Right lobe of liver (tissue), 6 donors: ENCODE measurements at places on chromosomes 12 and 14. TPM values are rescaled to one million over a fixed set of nuclear protein-coding genes. Genes with fewer than 3 reads are reported as not detected.

GRCh38 chr12:43332977-43333640 lies 218.9 kb downstream of the ADAMTS20 start:
- H3K36me3 ChIP-seq, result no peaks in the 10 kb centered on the region
- no peaks in the 10 kb centered on the region for H3K27me3 ChIP-seq
- no peak for DNase-seq
- no peaks in the 10 kb centered on the region for H3K4me1 ChIP-seq
- H3K4me3 ChIP-seq, result no peak overlapping the region

The GPR162 gene
- total RNA-seq, result 3.1 TPM

- H3K4me3 ChIP-seq, result no peak overlapping the region
- no peaks in the 10 kb centered on the region for H3K27me3 ChIP-seq
- no peaks in the 10 kb centered on the region for H3K4me1 ChIP-seq
- no peak overlapping the region for H3K27ac ChIP-seq
- DNase-seq, result no peak
- peaks cover 11% of the 10 kb centered on the region for H3K36me3 ChIP-seq
Measured at GRCh38 chr12:12975322-12976077, 23.5 kb upstream of the GPRC5D start.

The CORO1C gene
- total RNA-seq, result 36.6 TPM

DNA sequence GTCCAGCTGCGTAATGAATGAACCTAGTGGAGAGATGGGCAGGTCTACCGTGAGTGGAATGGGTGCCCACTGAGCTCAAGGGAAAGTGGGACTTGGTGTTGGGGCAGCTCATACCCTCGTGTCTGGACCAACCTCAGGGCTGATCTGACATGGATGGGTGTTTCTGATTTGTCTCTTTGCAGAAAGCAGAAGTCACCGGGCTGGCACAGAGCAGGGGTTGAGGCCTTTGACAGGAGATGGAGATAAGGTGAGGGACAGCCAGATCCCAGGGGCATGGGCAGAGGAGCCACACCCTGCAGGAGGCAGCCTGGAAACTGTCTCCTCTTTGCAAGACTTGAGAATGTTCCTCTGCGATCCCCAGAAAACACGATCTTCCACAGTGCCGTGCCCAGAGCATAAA lies 20.9 kb upstream of the PPP1CC start:
- no peak overlapping the region for H3K27ac ChIP-seq
- H3K36me3 ChIP-seq, result no peaks in the 10 kb centered on the region
- H3K4me3 ChIP-seq, result no peak overlapping the region
- no peaks in the 10 kb centered on the region for H3K4me1 ChIP-seq
- no peaks in the 10 kb centered on the region for H3K27me3 ChIP-seq

The KRT74 gene
- not detected for total RNA-seq

DNA sequence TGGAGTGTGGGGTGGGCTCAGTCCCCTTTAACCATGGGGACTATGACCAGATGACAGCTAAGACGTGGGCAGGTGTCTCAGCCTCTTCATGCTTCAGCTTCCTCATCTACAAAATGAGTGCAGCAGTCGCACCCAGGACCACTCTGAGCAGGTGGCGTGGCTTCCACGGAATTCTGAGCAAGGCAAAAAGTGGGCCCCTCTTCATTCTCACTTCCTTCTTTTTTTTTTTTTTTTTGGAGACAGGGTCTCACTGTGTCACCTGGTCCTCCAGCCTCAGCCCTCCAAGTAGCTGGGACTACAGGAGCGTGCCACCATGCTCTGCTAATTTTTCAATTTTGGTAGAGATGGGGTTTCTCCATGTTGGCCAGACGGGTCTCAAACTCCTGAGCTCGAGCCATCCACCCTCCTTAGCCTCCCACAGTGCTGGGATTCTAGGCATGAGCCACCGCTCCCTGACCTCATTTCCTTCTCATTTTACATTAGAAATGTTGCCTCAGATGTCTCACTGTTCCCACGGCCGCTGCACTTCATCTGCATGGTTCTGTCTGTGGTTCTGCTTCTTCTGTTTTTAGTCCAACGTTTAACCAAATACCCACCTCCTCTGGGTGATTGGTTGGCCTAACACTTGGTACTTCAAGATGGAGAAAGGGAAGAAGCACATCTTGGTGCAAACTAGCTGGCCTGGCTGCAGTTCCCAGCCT lies 41.3 kb upstream of the BCL7A start:
- no peaks in the 10 kb centered on the region for H3K36me3 ChIP-seq
- H3K27me3 ChIP-seq, result no peaks in the 10 kb centered on the region
- H3K4me1 ChIP-seq, result no peaks in the 10 kb centered on the region
- DNase-seq, result no peak
- H3K27ac ChIP-seq, result no peak overlapping the region

The IL23A gene
- total RNA-seq, result not detected

The OR10P1 gene
- not detected for total RNA-seq

- no peaks in the 10 kb centered on the region for H3K4me1 ChIP-seq
- H3K27me3 ChIP-seq, result no peaks in the 10 kb centered on the region
- H3K4me3 ChIP-seq, result no peak overlapping the region
- no peak for DNase-seq
- H3K27ac ChIP-seq, result no peak overlapping the region
- no peaks in the 10 kb centered on the region for H3K36me3 ChIP-seq
Measured at GRCh38 chr14:49997991-49998390, 105.1 kb downstream of the ARF6 start.

- H3K27ac ChIP-seq, result no peak overlapping the region
- no peaks in the 10 kb centered on the region for H3K4me1 ChIP-seq
- no peak overlapping the region for H3K4me3 ChIP-seq
Measured at GRCh38 chr14:71803539-71804260, 128.5 kb upstream of the RGS6 start.

DNA sequence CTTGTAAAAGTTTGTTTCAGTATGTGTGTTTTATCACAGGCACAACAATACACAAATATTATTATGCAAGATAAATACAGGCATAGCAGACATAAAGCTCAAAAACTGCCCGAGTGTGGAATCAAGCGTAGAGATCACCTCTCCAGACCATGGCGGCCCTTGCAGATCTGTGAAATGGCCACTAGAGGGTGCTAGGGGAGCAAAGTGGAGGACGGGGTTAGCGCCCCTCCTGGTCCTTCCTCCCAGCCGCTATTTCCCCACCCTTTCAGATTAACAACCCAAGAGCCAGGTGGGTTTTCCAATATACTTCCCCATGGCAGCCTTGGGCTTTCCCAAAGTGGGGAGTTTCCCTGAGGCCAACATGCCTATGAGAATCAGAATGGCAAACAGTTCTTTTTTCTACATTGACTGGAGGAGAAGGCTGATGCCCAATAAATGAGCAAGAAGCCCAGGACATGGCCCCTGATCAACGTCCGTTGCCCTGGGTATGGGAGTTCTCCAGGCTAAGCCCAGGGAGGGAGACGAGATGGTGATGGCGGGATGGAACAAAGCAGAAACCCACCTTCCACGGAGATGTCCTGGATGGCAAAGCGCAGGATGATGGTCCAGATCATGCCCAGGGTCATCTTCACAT lies 67.4 kb downstream of the ACTN1 start:
- peaks cover 32% of the 10 kb centered on the region for H3K36me3 ChIP-seq
- DNase-seq, result no peak
- H3K27ac ChIP-seq, result no peak overlapping the region
- no peaks in the 10 kb centered on the region for H3K4me1 ChIP-seq

- no peak overlapping the region for H3K27ac ChIP-seq
- H3K27me3 ChIP-seq, result no peaks in the 10 kb centered on the region
- no peak for DNase-seq
- no peak overlapping the region for H3K4me3 ChIP-seq
- H3K36me3 ChIP-seq, result no peaks in the 10 kb centered on the region
Measured at GRCh38 chr12:91191513-91192111, 9.0 kb upstream of the DCN start.

The TAS2R50 gene
- total RNA-seq, result 0.66 TPM

DNA sequence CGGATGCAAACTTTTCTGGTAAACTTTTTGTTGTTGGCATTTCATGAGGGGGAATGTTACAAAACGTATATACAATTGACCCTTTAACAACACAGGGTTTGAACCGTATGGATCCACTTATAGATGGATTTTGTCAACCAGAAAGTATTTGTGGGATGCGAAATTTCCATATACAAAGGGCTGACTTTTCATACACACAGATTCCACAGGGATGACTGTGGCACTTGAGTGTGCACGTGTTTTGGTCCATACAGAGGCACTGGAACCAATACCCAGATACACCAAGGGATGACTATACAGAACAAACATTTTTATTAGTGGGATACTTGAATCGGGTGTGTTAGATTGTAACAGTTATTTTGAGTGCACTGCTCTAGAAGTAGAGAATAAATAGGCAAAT lies 29.8 kb upstream of the CCT2 start:
- H3K36me3 ChIP-seq, result no peaks in the 10 kb centered on the region
- H3K27ac ChIP-seq, result no peak overlapping the region

DNA sequence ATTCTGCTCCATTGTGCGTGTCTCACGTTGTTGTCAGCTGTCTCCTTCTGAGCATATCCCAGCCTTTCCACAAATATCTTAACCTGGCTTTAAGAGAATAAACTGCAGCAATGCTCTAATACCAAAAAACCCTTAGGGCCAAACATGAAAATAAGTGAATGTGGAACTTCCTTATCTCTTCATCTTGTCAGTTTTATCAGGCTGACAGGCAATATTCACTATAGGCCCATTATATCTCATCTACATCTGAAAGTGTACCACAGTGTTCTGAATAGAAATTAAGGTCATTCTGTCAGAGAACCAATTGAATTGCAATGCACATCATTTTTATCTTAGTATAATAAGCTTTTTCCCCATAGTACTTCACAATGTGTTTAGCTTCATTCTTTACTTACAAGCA lies 933.1 kb upstream of the FBXO33 start:
- H3K27me3 ChIP-seq, result no peaks in the 10 kb centered on the region
- no peak overlapping the region for H3K27ac ChIP-seq
- H3K36me3 ChIP-seq, result no peaks in the 10 kb centered on the region
- no peaks in the 10 kb centered on the region for H3K4me1 ChIP-seq
- no peak for DNase-seq

DNA sequence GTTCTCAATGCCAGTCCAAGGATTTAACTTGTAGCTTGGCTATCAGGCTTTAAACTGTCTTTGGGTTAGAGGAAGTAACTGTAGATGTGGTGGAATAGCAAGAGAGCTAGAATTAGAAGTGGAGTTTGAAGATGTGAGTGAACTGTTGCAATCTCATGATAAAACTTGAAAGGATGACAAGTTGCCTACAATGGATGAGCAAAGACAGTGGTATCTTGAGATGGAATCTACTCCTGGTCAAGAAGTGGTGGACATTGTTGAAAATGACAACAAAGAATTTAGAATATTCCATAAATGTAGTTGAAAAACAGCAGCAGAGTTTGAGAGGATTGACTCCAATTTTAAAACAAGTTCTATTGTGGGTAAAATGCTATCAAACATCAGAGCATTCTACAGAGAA lies 199.0 kb downstream of the DUSP6 start:
- DNase-seq, result no peak
- H3K36me3 ChIP-seq, result no peaks in the 10 kb centered on the region
- no peaks in the 10 kb centered on the region for H3K4me1 ChIP-seq
- H3K27ac ChIP-seq, result no peak overlapping the region
- H3K4me3 ChIP-seq, result no peak overlapping the region

DNA sequence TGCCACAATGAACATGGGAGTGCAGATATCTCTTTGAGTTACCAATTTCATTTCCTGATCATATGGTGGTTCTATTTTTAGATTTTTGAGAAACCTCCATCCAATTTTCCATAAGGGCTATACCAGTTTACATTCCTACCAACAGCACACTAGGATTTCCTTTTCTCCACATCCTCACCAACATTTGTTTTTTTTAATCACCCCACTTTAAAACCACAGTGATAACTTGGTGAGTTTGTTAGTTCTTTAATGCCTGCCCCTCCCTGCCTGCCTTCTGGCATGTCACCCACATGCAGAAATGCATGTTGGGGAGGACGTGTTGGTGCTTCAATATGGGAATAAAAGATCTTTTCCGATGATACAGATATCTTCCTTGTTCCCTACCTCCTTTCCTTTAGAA lies 167.9 kb downstream of the CAND1 start:
- no peaks in the 10 kb centered on the region for H3K4me1 ChIP-seq
- no peak for DNase-seq
- H3K27me3 ChIP-seq, result no peaks in the 10 kb centered on the region
- H3K27ac ChIP-seq, result no peak overlapping the region
- no peak overlapping the region for H3K4me3 ChIP-seq

DNA sequence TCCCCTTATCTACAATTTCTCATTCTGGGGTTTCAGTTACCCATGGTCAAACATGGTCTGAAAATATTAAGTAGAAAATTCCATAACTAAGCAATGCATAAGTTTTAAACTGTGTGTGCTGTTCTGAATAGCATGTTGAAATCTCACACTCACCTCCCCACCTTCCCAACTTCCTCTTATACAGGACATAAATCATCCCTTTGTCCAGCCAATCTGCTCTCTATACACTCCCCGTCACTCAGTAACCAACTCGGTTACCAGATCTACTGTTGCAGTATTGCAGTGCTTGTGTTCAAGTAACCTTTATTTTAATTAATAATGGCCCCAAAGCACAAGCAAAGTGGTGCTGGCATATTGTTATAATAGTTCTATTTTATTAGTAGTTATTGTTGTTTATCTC lies 420.5 kb downstream of the GXYLT1 start:
- no peaks in the 10 kb centered on the region for H3K36me3 ChIP-seq
- no peak for DNase-seq
- H3K27me3 ChIP-seq, result no peaks in the 10 kb centered on the region
- H3K27ac ChIP-seq, result no peak overlapping the region
- no peaks in the 10 kb centered on the region for H3K4me1 ChIP-seq

DNA sequence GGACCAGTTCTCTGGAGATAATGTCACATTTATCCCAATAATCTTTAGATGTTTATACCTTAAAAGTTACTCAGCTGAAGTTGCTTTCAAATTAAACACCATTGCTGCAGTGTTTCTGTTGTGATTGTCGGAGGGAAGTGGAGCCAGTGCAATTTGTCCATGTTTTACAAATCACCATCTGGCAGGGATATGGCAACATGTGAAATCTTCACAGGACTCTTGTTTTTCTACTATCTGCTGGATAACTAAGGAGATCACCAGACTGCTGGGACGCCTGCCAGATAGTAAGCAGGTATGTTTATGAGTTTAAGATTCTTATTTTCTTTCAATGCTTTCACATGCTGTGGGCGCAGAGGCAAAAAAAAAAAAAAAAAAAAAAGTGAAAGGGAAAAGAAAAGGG lies 100.3 kb upstream of the SOX5 start:
- no peak overlapping the region for H3K4me3 ChIP-seq
- no peaks in the 10 kb centered on the region for H3K27me3 ChIP-seq
- no peaks in the 10 kb centered on the region for H3K4me1 ChIP-seq
- H3K36me3 ChIP-seq, result no peaks in the 10 kb centered on the region
- no peak overlapping the region for H3K27ac ChIP-seq

The CMTM5 gene
- not detected for total RNA-seq

The PITPNM2 gene
- 7.4 TPM for total RNA-seq

DNA sequence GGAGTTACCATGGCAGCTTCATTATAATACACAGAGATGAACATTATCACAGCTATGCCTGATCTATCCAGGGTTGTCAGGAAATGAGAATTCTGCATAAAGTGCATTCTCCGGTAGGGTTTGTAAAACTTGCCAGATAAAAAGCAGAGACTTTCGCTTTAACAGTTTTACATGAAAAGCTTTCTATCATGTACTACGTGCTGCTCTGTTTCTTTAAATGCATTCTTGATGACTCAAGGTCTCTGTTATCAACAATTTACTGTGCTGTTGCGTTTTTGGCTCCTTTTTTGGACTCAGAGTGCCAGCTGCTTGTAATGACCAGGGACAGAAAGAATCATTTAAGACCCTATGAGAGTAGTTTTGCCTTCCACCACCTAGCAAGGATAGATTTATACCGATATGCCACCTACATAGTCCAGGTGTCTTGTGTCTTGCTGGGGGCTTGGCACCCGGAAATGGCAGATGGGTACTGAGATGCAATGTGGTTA lies 371.2 kb downstream of the BTG1 start:
- H3K4me1 ChIP-seq, result no peaks in the 10 kb centered on the region
- no peak overlapping the region for H3K27ac ChIP-seq
- H3K36me3 ChIP-seq, result no peaks in the 10 kb centered on the region
- H3K27me3 ChIP-seq, result no peaks in the 10 kb centered on the region
- no peak for DNase-seq
- H3K4me3 ChIP-seq, result no peak overlapping the region
